ENCODE measurements at places on chromosomes 12 and 14.
A peak's percentile ranks its signal among the peaks of the same experiment; 100 is the strongest.

- DNase-seq: no peak
These were observed 12.2 kb downstream of the RPS6KA5 start for GRCh38 chr14:91048265-91048664.

DNA sequence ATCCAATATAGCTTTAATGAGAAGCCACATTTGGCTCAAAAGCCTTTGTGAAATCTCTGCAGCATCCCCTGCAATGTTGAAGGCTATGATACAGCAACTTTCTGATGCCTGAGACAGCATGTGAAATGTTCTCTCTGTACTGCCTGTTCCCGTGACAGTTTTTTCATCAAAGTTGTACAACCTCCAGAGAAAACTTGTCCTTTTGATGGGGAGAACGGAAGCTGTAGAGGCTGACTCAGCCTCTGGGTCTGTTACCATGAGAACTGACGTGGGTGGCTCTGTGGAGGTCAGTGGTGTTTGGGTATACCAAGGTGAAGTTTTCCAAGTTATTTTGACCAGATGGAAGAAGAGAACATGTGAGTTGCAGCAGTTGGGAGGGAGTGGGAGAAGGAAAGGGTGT lies 17.0 kb downstream of the SLC4A8 start:
- DNase-seq: no peak

DNA sequence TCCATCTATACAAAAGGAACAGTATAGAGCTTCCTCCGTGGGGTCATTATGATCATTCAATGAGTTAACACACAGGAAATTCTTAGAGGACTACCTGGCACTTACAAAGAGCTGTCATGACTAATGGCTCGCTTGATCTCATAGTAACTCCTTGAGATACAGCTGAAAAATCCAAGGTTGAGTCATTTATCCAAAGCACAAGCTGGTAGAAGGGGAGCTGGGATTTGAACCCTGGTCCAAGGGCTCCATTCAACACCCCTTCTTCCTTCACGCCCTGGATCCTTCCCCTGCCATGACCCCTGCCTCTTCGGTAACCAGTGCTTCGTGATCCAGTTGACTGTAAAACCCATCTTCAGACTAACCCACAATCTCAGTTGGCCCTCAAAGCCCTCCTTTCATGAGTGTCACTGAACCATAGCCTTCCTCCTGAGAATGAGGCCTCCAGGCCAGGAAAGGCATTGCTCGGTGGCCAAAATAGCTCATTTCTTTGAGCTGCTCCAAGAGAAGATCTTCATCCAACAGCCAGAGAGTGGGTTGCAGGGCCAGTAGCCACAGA lies 7.8 kb downstream of the ZFP36L1 start:
- no peak for DNase-seq

DNA sequence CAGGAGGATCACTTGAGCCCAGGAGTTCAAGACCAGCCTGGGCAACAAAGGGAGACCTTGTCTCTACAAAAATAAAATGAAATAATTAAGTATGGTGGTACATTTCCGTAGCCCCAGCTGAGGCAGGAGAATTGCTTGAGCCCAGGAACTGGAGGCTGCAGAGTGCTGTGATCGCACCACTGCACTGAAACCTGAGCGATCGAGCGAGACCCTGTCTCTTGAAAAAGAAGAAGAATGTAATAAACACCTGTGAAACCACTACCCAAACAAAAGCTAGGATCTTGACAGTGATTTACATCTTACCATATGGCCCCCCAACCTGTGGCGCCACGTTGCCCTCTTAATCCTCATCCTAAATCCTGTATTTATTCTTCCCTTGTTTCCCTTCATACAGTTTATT lies 5.7 kb upstream of the DTX1 start:
- no peak for DNase-seq

DNA sequence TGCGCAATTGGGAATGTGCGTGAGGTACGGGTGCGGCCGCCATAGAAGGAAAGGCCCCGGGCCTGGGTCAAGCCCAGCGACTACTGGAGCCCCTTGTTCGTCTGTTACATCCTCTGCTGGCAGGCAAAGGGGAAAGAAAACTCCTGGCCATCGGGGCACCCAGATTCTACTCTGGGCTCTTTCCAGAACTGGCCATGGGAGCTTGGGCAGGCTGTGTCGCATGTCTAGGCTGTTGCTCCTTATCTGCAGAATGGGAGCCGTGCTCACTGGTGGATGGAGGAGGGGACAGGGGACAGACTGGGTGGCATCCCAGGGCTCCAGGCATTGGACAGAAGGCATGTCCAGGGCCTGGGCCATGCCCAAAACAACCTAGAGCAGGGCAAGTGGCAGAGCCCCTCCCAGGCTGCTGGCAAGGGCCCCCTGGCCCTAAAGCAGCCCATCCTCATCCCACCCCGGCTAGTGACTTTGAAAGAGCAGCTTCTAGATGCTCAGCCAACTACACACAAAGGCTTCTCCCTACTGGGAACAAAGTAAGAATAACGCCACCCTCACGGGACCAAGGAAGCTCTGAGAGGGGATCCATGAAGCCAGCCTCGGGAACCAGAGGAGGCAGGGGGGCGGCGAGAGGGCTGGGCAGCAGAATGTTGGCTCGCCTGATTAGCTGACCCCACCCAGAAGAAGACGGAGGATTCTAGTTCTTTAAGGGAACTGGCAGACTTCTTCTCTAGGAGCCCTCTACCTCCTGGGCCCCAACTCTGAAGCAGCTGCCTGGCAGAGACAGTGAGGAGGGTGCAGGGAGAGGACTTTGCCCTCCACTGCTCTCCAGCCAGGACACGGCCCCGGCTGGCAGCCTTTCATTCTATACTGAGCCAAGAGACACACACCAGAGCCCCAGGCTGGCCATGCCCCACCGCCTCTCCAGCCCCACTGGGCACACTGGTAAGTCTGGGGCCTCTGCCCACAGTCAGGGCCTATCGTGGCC lies 96.8 kb downstream of the SINHCAF start:
- DNase-seq: no peak

DNA sequence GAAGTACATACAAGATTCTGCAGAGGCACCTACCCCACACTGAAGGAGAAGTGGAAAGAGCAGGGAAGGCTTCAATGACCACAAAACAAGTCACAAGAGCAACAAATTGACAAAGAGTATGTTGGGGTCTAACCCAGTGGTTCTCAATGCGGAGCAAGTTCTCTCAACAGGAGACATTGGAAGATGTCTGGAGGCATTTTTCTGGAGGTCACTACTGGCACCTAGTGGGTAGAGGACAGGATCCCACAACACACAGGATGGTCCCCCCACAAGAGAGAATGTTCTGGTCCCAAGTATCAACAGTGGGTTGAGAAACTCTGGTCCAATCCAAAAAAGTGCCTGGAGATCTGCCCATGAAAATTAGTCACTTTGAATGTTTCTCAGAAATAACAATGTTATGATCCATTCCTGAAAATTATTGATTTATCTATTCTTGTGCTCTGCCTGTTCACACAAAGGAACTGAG lies 3.4 kb downstream of the SSH1 start:
- peak; percentile 61 for DNase-seq

DNA sequence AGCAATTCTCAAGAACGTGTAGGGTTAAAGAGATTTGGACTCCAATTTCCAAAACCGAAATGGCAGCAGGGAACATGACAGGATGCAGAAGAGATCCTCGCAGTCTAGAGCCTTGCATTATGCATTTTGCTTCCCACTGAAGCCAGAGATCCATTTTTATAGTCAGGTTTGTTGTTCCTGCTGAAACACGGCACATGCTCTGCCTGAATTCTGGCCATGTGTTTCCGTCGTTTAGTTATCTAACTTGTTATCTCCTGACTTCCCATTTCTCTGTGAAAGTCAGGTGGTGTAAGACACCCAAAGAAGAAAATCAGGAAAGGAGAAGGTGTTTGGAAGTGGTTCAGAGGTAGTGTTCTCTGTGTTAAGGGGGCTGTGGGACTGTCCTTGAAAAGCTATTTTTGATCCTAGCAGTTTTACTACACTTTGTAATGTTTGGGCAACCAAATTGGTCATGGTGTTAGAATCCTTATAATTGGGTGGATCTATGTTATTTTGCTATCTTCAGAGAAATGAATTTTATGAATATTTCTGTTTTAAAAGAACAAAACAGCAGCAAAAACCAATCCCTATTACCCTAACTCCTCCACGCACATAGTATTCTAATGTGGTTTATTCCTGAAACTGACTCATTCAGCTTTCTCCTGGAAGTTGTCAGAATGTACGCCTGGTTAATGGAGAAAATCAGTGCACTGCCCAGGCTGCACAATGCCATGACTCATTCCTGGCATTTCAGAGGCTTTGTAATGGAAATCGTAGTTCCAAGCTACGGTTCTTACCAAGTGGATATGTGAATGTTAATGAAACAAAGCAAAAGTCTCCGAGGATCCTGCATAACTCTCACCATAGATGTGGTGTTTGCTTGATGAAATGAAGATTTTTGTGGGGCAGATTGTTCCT lies 110.1 kb downstream of the SAMD4A start:
- DNase-seq: peak; percentile 94

DNA sequence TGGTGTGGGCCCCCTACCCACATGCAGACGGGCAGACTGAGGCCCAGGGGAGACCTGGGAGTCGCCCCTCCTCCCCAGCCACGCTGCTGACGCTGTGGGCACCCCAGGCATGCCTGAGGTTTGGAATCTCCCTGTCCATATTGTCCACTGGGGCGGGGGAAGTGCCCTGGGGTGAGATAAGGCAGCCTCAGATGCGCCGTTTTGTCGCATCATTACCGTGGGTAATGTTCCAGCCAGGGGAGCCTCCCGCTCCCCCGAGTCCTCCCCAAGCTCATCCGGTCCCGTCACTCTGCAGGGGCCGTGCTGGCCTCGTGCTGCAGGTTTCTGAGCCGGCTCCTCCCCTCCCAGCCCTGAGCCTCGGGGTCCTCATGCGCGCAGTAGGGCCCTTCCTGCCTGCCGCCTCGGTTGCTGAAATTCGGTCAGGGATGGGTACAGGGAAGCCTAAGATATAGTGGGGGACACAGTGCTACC lies 11.4 kb downstream of the INF2 start:
- DNase-seq: no peak

- no peak for DNase-seq
These were observed 6.1 kb downstream of the KRT6B start for GRCh38 chr12:52445876-52446275.

DNA sequence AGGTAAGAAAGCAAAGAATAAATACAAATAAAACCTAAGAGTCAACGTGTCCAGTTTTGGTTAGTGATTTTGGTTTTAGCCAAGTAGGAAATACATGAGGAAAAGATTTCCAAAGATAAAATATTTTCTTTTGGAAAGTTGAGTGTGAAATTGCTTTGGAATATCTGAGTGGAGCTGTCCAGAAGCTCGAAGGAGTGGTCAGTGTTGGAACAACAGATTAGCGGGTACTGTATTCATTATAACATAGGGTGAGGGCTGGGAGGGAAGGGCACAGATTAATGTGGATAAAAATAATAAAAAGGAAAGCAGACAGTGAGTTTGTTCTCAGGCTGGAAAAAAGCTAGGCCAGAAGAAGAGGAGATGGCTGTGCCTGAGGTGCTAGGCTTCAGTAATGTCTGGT lies 101.5 kb upstream of the SLCO1C1 start:
- no peak for DNase-seq

- DNase-seq: no peak
These were observed 207.6 kb downstream of the BCL11B start for GRCh38 chr14:99064262-99064954.

DNA sequence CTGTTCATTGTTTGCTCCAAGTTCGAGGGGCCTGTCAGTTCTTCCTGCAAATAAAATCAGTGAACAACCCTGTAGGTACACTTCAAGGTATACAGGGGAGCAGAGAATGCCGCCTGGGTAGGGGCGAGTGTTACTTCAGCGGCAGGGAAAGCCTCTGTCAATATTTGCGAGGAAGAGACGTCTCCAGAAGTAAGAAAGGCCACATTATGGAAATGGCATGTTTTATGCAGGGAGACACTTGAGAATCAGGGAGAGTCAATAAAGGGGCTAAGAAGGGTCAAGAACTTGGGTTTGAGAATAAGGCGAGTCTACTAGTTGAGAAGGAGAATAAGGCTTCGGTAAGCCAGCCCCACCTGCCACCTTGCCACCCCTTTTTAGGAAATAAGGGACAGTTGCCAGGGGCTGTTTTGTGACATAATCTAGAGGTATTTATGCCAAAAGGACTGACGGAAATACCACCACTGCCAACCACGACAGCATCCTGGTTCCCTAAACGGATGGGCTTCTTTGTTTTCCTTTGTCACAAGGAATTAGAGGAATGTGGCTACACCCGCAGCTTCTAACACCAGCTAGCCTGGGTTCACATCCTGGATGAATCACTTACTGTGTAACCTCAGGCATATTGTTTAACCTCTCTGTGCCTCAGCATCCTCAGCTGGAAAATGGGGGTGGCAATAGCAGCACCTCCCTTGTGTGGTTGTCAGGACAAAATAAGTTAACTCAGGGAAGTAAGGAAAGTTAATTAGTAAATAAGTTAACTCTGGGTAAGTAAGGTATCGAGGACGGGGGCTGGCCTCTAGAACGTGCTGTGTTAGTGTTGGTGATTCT lies 67.7 kb downstream of the EID3 start:
- DNase-seq: peak; percentile 62

DNA sequence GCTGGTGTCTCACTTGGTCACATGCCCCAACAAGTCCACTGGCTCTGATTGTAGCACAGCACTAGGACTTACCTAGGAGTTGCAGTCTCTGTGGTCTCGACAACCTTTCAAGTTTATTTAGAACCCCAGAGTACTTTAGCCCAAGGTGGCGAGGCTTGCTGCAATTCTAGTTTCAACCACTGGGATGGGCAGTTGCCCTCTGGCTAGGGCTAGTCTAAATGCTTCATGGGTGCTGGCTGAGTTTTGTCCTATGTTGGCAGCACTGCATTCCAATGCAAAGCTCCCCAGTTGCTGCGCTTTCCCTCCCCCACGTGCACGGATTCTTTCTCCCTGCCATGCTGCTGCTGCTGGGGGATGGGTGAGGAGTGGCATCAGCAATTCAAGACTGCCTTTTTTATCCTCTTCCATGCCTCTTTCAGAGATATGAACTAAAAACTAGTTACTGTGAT lies 207.9 kb downstream of the SYNE2 start:
- DNase-seq: peak; percentile 84

- DNase-seq: no peak
These were observed 524.6 kb downstream of the PRKD1 start for GRCh38 chr14:29403091-29403490.

- DNase-seq: no peak
These were observed 1.2 kb downstream of the RNASE2 start for GRCh38 chr14:20956376-20956976.

GRCh38 chr14:104638190-104638589 lies 33.6 kb upstream of the TMEM179 start:
- DNase-seq: no peak

DNA sequence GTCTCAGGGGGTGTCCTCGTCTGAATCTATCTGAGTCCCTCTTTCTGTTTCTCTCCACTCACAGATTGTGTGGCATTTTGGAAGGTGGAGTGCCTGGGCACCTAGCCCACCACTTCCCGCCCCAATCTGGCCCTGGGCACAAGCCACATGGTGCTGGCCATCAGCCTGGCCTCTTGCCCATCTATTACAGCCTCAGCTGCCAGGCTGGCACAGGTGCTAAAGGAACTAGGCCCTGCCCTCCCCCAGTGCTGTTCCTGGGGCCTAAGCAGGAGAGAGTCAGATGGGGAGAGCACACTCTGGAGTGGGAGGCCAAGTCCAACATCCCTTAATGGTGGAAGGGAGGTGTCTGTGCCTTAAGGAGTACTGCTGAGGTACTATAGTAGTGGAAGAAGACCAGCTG lies 8.3 kb upstream of the CALCOCO1 start:
- DNase-seq: no peak

GRCh38 chr12:54240971-54241588 lies 38.8 kb downstream of the CBX5 start:
- no peak for DNase-seq

GRCh38 chr14:77990337-77990736 lies 179.8 kb upstream of the NRXN3 start:
- no peak for DNase-seq

GRCh38 chr14:68283378-68284123 lies 464.0 kb downstream of the RAD51B start:
- no peak for DNase-seq

GRCh38 chr12:122106843-122107242 lies 28.3 kb downstream of the MLXIP start:
- no peak for DNase-seq

Data from HTR-8/SVneo (cell line).